Activated naive CD4-positive, alpha-beta T cell (primary cell): ENCODE measurements at places on chromosomes 5 and 9.
A peak's percentile ranks its signal among the peaks of the same experiment; 100 is the strongest.

DNA sequence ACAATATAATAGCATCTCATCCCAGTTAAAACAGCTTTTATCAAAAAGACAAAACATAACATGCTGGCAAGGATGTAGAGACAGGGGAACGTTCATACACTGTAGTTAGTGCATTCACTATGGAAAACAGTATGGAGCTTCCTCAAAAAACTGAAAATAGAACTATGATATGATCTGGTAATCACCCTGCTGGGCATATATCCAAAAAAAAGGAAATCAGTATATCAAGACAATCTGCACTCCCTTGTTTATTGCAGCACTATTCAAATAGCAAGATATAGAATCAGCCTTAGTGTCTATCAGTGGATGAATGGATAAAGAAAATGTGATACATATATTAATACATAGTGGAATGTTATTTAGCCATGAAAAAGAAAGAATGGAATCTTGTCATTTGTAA lies 88.5 kb downstream of the PBX3 start:
- DNase-seq: no peak

- no peak for DNase-seq
Observed at GRCh38 chr5:135063056-135063445, 29.0 kb upstream of the PITX1 start.

- no peak for DNase-seq
Observed at GRCh38 chr9:107874591-107875369, 385.2 kb upstream of the KLF4 start.

GRCh38 chr5:155872629-155873220 lies 454.2 kb upstream of the SGCD start:
- DNase-seq: no peak

DNA sequence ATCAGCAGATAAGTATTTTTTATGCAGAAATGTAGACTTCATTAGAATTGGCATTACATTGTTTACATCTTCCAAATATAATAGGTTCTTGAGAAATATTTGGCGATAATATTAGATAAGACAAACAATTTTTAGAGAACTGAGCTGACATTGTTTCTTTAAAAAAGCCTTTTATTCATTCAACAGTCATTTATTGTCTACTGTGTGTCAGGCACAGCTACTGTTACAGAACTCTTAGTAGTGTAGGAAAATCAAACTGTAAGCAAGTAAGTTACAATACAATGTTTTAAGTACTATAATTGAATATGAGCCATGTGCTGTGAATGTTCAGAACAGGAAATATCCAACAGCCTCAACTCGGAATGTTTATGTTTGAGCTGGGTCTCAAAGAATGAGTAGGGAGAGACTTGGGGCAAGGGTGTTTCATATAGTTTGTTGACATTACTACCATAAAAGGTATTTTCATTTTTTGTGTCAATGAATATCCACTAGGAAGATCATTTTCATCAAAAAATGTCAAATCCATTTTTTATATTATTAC lies 114.0 kb downstream of the CDC42SE2 start:
- no peak for DNase-seq

GRCh38 chr5:32258424-32258823 lies 54.3 kb downstream of the MTMR12 start:
- no peak for DNase-seq

DNA sequence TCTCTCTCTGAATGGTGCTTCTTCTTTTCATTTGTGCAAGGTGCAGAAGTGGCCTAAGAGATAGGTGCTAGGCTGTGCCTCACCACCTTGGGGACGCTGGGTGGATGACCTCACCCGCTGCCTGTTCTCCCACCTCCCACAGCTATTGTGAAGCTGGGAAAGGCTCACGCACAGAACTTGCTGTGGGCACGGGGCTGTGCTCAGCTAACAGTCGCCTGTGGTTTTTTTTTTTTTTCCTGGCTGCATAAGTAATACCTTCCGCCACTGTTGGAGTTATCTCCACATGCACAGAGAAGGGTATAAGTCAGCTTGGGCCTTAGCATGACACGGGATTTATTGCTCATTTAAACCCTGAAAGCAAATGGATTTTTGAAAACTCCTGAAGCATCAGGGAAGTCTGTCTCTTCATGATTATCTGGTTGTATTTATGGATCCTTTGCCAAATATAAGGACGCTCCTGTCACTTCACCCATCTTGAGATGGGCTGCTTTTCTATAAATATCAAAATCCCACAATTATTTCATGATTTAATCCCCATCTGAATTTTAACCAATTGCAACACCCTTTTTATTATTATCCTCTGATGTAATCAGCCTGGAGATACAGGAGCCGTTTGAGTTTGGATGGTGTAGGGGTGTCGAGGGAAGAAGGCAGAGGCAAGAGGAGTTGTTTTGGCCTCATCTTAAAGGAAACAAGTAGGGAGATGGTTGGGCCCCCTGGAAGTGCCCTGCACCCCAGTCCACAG lies 9.0 kb downstream of the DBH start:
- DNase-seq: no peak

DNA sequence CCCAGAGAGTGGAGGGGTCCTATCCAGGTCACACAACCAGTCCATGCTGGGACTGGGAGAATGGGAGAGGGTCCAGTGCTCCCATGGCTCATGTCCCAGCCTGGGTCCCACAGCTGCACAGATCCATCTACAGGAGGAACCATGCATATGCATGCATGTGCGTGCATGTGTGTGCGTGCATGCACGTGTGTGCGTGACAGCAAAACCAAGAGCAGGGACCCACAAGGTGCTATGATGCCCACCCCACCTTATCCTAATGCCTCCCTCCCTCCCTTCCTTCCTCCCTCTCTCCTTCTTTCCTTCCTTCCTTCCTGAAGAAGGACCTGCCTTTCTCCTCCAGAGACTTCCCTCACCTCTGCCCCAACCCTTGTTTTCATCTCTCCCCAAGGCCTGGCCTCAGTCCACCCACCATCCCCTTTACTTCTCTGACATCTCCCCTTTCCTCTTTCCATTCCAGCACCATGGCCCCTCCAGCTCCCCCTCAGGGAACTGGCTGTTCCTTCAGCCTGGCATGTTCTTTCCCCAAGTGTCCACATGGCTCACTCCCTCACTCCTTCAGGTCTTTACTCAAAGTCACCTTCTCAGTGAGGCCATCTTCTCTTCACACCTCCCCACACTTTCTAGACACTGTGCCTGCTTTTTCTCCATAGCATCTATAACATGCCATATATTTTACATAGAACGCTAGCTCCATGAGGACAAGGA lies 21.8 kb downstream of the AQP7 start:
- no peak for DNase-seq

- no peak for DNase-seq
Observed at GRCh38 chr9:71859939-71860338, 51.1 kb downstream of the ABHD17B start.

DNA sequence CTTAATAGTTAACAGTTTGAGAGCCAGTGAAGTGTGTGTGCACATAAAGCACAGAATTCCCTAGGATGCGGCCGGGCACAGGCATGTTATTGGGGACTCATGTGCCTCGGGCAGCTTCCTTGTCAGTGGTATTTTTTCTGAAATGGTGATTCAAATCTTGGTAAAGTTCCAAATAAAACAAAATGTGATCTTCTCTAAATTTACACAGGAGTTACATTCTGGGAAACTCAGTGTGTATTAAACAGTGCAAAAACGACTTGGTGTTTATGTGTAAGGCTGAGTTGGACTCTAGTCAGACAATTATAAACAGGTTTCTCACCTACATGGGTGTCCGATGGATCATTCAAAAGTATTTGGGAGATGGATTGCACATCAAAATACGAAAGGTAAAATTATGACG lies 48.9 kb downstream of the BOD1 start:
- no peak for DNase-seq

DNA sequence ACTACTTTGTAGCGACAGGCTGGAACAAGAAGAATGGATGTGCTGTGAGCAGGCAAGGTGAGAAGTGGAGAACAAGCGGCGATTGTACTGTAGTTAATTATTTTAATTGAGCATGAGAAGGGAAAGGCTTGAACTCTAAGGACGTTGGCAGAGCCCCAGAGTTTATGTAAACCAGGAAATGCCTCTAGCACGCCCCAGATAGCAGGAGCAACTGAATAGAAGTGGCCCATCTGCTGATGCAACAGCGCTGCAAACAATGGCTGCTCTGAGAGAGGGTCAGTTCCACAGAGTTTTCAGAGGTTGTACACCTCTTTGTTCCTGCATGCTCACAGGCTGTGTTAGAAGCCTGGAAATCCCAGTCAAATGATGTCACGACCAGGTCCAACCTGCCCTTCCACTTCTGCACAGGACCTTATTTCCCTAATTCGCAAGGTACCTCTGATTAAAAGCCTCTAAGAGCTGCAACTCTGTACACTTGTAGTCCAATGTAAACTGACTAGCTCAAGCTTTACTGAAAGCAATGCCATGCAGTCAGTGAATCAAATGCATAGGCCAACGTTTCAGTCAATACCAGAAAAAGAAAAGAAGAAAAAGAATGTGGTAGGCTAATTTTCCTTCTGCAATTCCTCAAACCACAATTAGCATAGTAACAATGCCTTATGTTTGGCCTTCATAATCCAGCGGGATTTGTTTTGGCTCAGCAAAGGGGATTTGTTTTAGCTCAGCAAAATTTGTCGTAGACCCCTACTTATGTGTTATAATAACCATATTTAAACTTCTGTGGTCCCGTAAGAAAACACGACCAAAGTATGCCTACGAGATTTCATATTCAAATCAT lies 119.6 kb upstream of the RETREG1 start:
- no peak for DNase-seq

- DNase-seq: no peak
Observed at GRCh38 chr5:95821110-95822021, 1.2 kb downstream of the GLRX start.

GRCh38 chr9:28696960-28697359 lies 1123.7 kb upstream of the C9orf72 start:
- no peak for DNase-seq

DNA sequence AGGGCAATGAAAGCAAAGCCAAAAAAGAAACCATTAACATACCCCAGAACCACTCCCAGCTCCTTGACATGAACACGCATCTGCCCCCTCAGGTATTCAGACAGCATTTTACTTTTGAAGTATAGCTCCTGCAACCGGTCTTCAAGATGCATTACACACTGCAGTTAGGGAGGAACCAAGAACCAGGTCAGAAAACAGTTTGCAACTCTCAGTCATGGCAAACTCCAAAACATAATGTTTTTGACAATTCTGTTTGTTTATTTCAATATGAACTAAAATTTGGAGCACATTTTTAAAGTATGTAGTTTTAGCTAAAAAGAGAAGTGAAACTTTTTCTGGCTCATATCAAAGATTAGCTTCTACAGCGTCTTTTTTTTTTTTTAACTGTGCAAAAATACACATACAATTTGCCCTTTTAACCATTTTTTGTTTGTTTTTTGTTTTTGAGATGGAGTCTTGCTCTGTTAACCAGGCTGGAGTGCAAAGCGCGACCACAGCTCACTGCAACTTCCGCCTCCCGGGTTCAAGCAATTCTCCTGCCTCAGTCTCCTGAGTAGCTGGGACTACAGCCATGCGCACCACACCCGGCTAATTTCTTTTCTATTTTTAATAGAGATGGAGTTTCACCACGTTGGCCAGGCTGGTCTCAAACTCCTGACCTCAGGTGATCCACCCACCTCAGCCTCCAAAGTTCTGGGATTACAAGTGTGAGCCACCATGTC lies 12.2 kb upstream of the RAPGEF6 start:
- DNase-seq: no peak

- no peak for DNase-seq
Observed at GRCh38 chr9:78030296-78030552, 1.4 kb downstream of the GNAQ start.

DNA sequence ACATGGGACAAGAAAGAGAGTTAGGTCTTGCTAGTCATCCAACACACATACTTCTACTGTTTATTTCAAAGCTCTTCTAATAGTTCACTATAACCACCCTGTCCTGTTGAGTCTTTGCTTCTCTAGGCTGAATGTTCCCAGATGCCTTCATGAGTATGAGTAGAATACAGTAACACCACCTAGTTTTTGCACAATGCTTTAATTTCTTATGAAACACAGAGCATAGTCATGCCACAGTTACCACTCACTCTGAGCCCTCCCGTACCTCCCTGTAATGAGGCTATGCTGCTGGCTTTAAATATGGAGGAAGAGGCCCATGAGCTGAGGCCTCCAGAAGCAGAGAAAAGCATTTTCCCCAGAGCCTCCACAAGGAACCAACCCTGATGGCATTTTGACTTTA lies 75.0 kb upstream of the SLC1A3 start:
- DNase-seq: no peak

- no peak for DNase-seq
Observed at GRCh38 chr9:37082214-37082765, 38.1 kb upstream of the ZCCHC7 start.

DNA sequence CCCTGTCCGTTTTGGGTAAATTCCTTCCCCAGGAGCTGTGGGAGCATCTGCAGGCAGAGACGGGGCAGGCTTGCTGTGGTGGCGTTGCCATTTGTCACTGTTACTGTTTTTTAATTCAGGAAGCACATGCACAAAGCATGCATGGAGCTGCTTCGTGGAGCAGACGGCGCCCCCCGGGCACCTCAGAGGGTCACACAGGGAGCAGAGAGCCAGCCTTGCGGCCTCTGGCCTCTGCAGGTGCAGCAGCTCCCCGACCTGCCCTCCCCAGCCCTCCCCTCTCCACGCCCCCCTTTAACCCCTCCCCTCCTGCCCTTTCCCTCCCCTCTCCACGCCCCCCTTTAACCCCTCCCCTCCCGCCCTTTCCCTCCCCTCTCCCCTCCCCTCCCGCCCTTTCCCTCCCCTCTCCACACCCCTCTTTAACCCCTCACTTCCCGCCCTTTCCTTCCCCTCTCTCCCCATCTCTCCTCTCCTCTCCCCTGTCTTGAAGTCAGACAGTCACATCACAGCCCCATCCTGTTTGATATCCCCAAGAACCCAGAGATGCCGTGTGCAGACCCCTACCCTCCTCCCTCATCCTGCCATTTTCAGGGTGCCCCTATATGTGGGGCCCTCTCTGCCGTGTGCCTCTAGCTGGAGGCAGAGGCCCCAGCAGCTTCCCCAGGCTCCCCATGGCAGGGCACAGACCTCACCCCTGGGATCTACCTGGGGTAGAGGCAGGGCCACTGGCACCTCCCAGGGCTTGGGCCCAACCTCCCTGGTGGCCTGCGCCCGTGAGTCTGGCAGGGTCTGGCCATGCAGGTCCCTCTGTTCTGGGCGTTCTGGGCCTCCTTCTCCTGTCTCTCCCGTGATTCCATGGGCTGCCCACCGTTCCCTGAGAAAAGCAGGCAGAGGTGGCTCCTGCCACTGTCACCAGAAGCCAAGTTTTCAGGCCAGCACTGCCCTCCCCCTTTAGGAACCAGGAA lies 29.6 kb upstream of the UBAC1 start:
- DNase-seq: peak; percentile 58
